ENCODE measurements at places on chromosomes 13 and 19.

GRCh38 chr13:22964245-22964966 is 216.4 kb upstream of the SGCG start:
- DNase-seq, result no peak

- peak; percentile 47 for DNase-seq
Observed at GRCh38 chr19:11587302-11587974, 9.8 kb upstream of the ZNF627 start.

GRCh38 chr19:44740351-44740824 is 8.1 kb upstream of the BCL3 start:
- DNase-seq, result no peak

DNA sequence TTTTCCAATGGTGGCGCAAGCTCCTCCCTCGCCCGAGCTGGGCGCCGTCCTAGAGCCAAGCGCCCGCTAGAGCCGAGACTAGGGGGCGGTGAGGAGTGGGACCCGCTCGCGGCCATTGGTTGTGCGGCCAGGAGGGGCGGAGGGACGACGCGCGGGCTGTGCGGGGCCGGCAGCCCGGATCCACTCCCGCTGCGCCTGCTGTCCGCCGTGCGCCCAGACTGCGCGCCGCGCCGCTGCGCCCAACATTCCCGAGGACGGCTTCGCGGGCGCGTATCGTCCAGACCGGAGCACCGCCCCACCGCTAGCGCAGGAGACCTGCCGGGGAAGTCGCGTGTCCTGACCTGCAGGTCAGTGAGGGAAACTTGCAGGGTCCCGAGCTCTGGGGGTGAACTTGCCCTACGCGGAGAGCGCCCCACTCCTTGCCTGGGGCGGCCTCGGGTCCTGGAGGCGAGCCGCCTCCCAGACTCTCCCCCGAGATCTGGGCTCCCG is at the start of gene SERTM1:
Gene SERTM1 (plus strand): TSS at position 183 of the 489 bp plus-strand sequence. CDS start 21,059 bp downstream, outside the sequence.
- DNase-seq, result peak; percentile 50

DNA sequence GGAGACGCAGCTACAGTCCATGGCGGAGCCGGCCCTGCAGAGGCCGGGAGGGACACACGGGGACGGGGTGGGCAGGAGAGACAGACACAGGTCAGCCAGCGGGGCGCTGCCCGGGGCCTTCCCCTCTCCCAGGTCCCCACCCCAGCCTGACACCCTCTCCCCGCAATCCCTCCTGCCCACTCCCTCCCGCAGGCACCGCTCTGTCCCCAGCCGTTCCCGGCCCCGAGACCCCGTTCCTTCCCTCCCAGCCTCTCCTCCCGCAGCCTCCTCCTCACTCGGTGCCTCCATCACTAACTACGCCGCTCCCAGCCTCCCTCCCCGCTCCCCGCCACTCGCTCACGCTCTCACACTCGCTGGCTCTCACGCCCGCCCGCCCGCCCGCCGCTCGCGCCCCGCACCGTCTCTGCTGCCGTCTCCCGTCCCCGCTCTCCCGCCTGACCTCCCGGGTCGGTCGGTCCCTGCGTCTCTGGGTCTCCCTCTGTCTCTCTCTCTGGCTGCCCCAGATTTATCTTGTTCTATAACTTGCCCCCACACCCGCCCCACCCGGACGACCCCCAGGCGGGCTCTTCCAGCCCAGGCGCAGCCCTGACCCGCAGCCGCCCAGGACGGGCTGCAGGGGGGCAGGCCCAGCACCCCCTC is 15.2 kb downstream of the ERFL start:
- no peak for DNase-seq

GRCh38 chr19:28435551-28436271 is 777.2 kb downstream of the UQCRFS1 start:
- DNase-seq, result no peak

DNA sequence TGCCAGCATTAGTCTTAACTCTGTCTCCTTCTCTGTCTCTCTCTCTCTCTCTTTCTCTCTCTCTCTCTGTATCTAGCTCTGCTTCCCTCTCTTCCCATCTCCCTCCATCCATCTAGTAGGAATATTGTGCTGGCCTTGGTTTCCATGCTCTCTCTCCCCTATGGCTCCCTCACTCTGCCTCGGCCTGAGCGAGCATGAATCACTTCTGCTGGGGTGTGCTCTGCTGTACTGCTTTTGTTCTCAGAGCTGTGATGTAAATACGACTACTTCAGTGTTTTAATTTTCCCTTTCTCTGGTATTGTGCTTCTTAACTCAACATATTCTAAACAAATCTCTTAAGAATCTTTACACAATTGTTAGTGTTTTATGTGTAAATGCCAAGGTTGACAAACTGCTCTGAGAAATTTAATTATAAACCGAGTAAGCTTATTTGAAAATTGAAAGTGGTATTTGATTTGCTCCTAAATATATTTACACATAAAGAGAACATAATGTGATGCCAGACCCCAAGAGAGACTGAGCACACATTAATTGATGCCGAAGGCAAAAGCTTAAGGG is 211.5 kb upstream of the KL start:
- DNase-seq, result no peak
